T-helper 2 cell (primary cell): ENCODE measurements at places on chromosomes 16 and 17.

DNA sequence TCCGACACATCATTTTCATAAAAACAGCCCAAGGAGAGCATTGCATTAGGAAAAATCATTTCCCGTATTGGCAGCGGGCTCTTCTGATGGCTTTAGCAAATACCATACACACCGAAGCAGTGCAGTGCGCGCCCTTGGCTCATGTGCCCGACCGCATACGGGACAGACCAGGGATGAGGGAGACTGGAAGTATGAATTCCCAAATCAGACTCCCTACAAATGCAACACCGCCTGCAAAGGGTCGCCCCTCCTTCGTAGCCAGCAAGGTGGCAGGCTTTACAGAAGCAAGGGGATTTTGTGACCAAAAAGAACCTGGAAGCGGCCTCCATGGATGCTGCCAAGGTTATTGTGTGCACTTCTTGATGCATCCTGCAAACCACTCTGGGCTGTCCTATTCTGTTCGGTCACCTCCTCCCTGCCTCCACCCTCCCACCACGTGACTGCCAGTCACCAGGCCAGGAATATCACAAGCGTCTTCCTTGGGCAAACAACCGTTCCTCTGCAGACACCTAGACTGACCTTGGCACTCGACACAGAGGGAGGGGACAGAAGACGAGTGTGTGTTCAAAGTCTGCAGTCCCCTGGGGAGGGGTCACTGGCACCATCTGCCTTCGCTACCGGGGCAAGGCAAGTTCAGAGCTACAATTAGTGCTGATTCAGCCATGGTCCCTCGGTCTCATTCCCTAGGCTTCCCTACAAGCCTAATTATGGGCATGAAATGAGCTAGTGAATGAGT, 460.4 kb downstream of the SLC39A11 start:
- no peak for DNase-seq

GRCh38 chr16:1915732-1916639, 2.2 kb downstream of the HS3ST6 start:
- no peak for DNase-seq

DNA sequence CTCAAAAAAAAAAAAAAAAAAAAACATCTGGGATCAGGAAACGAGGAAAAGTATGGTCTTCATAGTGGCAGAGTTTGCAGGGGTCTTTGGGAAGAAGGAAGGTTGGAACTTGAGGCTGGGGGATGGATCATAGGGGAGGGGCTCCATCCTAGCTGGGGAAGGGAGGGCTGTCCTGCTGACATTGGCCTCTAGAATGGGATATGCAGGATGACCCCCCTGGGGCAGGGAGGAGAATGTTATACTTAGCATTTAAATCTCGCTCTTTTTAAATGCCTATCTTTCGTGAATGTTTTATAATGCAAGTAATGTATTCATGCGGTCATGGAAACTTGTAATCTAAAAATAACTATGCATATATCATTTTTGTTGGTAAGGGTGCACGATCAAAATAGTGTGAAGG, 33.2 kb downstream of the TMEM235 start:
- no peak for DNase-seq

DNA sequence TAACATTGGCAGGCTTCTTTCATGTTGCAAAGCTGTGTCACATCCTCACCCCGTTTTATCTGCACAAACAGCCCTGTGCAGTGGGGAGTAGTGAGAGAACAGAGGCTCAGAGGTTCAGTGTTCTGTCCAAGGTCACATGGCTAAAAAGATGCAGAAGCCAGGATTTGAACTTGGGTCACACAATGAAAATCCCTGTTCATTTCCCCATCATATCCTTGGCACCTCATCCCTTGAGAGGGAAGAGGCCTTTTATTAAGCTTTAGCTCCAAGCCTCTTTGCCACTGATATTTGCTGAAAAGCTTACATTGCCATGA, 106.6 kb downstream of the AMFR start:
- DNase-seq, result no peak

DNA sequence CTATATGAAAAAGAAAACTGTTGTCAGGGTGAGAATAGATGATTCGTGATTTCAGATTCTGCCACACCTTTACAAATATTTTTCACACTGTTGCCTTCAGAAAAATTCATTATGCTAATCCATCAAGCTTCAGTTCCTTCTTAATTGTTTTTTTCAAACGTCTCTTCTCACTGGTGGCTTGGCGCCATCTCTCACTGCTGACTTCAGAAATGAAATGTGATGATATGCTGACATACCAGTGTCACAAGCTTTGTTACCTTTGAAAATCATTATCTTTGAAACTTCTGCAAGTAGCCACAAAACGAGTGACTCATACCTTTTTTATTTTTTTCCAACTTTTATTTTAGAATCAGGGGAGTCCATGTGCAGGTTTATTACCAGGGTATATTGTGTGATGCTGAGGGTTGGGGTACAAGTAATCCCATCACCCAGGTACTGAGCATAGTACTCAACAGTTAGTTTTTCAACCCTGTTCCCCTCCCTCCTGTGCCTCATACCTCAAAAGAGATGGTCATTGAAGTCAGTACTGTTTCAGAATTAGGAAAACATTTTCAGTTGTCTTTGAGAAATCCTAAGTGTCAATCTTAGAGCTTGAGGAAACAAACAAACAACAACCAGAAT, 14.0 kb upstream of the KRT222 start:
- DNase-seq, result no peak

GRCh38 chr17:74951065-74951464, 15.4 kb downstream of the OTOP3 start:
- no peak for DNase-seq

DNA sequence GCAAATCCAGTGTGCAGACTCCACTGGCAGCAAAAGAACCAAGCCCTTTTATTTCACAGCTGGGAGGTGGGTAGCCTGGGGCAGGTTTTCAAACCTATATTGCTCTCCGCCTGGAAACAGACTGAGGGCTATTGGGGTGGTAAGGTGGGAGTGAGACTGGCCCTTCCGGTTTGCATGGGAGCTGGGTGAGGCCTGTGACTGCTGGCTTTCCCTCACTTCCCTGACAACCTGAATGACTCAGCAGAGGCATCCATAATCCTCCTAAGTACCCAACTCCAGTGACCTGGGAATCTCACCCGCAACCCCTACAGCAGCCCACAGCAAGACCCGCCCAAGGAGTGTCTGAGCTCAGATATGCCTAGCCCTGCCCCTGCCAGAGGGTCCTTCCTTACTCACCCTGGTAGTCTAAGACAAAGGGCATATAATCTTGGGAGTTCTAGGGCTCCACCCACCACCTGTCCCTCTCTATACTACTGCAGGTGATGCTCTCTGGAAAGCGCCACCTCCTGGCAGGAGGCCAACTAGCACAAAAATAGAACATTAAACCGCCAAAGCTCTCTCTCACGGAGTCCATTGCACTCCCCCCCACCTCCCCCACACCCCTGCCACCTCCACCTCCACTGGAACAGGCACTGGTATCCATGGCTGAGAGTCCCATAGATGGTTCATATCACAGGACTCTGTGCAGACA, 602.0 kb upstream of the C16orf82 start:
- DNase-seq, result no peak

- no peak for DNase-seq
Observed at GRCh38 chr16:19735074-19735867, 17.2 kb downstream of the IQCK start.

DNA sequence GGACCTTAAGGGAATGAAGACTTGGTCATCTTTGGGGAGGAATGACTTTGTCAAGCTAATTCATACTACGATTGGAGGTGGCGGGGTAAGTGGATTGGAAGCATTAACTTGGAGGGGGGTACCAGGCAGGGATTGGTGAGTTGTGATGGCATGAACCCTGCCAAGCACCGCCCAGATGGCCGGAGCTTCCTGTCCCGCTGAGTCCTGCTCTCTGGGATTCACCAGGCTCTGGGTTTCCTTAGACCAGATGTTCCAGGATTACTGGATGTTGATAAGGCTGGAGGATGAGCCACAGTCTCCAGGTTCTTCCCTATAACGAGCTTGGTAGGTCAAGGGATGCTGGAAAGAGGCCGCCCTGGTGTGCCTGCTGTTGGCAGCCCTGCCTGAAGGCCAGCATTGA, 154.9 kb downstream of the SDK2 start:
- no peak for DNase-seq

DNA sequence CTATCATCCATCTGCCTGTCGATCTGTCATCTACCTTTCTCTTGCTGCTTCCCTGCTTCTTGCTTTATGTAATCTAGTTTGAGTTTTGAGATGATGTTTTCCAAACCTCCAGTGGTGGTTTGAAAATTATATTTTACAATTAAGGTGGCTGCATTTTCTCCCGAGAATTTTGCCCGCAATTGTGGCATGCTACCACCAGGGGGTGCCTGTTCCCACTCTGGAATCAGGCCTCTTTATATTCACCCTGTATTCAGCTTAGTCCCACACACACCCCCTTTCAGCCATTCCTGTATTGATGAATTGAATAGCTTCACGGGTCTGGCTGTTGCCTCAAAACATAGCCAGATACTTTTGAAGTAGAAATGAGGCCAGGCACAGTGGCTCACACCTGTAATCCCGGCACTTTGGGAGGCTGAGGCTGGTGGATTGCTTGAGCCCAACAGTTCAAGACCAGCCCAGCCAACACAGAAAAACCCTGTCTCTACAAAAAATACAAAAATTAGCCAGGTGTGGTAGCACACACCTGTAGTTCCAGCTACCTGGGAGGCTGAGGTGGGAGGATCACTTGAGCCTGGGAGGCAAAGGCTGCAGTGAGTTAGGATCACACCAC, 3.2 kb downstream of the PRSS22 start:
- no peak for DNase-seq

DNA sequence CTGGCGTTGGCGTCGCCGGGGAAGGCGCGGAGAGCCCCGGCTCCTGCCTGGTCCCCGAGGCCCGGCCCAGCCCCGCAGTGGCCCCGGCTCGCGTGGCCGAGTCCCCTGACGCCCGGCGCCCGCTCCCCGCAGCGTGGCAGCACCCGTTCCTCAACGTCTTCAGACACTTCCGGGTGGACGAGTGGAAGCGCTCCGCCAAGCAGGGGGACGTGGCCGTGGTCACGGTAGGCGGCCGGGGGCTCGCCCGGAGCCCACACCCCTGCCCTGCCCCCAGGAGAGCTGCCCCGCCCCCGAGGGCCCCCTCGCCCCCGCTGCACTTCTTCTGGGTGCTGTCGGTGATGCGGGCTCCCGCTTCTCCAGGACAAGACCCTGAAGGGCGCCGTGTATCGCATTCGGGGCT, 466 bp downstream of the WDR90 start:
- peak; percentile 22 for DNase-seq

- DNase-seq, result no peak
Observed at GRCh38 chr17:16329519-16330271, 23.6 kb downstream of the CENPV start.
